ENCODE measurements at places on chromosomes 7 and 10. TPM values are rescaled to one million over a fixed set of nuclear protein-coding genes. Genes with fewer than 3 reads are reported as not detected.

ERV3-1 gene
- 23.2 TPM for total RNA-seq

AASS gene
- 6.3 TPM for total RNA-seq

GRCh38 chr7:132453826-132454225 is 122.4 kb downstream of the PLXNA4 start:
- no peak for DNase-seq
- H3K4me3 ChIP-seq: no peak overlapping the region
- no peak overlapping the region for H3K27ac ChIP-seq
- peaks cover 2% of the 10 kb centered on the region for H3K27me3 ChIP-seq
- H3K36me3 ChIP-seq: no peaks in the 10 kb centered on the region

DNA sequence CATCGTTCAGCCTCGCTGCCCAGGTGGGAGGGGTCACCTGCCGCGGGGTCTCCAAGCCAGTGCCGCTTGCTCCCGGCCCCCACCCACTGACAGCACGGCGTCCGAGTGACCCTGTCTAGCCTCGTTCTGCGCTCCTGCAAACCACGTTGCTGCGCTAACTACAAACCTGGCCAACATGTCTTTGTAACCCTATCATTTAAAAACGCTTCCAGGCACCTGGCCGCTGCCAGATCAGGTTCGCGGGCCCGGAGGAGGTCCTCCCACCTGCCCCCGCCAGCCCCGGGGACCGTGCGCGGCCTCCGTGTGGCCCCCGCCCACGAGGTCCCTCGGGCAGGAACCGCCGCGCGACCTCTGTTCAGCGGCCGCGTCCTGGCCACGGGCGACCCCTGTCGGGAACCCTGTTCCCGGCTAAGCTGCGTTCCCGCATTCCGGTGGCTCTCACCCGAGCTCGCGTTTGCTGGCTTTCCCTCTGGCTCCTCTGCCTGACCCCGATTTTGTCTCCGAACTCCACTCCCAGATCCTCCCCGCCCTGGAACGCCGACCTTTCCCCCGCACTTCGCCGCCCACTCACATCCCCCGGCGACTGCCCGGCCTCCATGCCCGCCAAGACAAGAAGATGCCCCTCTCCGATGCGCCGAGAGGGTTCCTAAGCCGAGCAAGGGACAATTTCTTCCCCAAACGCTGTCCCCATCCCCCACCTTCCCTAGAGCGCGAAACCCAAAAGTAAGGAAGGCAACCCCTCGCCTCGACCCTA is 2.4 kb downstream of the SFMBT2 start:
- DNase-seq: peak; percentile 53
- no peak overlapping the region for H3K27ac ChIP-seq
- peaks cover 3% of the 10 kb centered on the region for H3K27me3 ChIP-seq
- H3K4me3 ChIP-seq: peak overlapping the region; percentile 95

DNA sequence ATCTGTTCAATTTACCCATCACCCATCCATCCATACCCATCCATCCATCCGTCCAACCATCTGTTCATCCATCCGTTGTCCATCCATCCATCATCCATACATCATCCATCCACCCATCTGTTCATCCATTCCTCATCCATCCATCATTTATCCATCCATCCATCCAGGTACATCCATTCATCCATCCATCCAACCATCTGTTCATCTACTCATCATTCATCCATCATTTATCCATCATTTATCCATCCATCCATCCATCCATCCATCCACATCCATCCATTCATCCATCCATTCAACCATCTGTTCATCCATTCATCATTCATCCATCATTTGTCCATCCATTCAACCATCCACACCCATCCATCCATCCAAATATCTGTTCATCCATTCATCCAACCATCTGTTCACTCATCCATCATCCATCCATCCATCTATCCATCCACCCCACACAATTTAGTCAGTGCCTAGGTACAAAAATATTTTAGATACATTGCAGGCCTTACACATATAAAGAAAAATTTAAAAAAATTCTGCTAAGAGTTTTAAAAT is 119.1 kb downstream of the PRKCQ start:
- no peak for DNase-seq
- H3K27me3 ChIP-seq: peaks cover 8% of the 10 kb centered on the region
- H3K27ac ChIP-seq: no peak overlapping the region
- H3K36me3 ChIP-seq: no peaks in the 10 kb centered on the region

All from activated B cell treated with CpG ODN at 0.5 μM for 24 hours (primary cell).